ENCODE measurements at places on chromosomes 12 and 14. TPM values are rescaled to one million over a fixed set of nuclear protein-coding genes. Genes with fewer than 3 reads are reported as not detected.
A peak's percentile ranks its signal among the peaks of the same experiment; 100 is the strongest.

BHLHE41 gene
- total RNA-seq, result 7.7 TPM

CLECL1 gene
- total RNA-seq, result not detected

DEPDC4 gene
- total RNA-seq, result not detected

FAR2 gene
- total RNA-seq, result 24.9 TPM

STAB2 gene
- total RNA-seq, result not detected

CLEC2D gene
- 2.4 TPM for total RNA-seq

SYCP3 gene
- total RNA-seq, result not detected

TRAF3 gene
- 14.4 TPM for total RNA-seq

KRT86 gene
- 0.86 TPM for total RNA-seq

ALKBH2 gene
- 27.3 TPM for total RNA-seq

KRT77 gene
- 659 TPM for total RNA-seq

LRIG3 gene
- 119 TPM for total RNA-seq

- DNase-seq, result no peak
Measured at GRCh38 chr12:19794116-19794515, 354.8 kb downstream of the AEBP2 start.

- no peak for DNase-seq
Measured at GRCh38 chr14:33449268-33449667, 501.6 kb downstream of the EGLN3 start.

DNA sequence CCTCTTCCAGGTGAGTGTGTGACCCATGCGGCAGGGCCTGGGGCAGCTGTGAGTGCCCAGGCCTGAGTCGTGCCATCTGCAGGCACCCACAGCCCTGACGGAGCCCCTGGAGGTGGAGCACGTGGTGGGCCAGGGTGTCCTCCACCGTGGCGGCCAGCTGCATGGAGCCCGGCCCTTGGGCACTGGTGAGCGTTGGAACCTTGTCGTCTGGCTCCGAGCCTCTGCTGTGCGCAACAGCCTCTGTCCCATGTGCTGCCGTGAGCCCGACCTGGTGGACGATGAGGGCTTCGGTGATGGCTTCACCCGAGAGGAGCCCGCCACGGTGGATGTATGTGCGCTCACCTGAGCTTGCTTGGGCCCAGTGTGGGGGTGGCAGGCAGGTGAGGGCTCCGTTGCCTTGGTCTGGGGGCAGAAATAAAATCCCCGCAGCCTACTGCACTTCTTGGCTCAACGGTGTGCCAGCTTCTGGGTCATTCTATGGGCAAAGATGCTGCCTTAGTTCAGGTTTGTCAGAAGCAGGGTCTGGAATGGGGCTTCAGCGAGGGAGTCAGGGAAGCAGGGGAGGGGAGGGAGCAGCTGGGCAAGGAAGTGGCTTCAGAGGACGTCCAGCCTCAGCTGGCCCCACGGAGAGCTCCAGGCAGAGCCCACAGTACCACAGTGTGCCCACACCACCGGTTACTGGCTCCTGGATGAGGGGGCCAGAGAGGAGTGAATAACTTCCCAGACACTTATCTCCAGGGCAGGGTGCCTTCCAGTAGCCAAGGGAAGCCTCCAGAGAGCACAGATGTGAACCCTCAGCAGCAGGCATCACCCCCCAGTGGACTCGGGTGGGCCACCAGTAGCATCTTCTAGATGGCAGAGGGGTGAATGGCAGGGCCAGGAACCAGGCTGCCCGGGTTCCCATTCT is 1.2 kb upstream of the ARL6IP4 start:
- peak; percentile 85 for DNase-seq

GRCh38 chr14:56555921-56556570 is 23.6 kb upstream of the TMEM260 start:
- no peak for DNase-seq

DNA sequence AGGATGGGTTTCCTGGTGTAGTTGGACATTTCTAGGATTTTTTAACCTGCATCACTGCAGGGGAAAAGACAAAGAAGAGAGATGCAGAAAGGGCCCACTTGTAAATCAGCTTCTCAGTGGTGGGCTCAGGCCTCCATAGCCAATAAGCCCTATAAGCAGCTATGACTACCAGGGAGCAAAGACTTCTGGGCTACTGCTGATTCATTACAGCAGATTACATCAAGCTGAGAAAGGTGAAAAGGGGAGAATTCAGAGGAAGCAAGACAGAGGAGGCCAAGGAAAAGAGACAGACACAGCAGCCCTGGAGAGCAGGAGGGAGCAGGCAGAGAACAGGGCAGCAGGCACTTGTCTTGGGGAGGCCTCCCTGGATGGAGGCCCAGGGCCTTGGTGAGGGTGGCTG is 95.2 kb downstream of the KCNA5 start:
- no peak for DNase-seq

DNA sequence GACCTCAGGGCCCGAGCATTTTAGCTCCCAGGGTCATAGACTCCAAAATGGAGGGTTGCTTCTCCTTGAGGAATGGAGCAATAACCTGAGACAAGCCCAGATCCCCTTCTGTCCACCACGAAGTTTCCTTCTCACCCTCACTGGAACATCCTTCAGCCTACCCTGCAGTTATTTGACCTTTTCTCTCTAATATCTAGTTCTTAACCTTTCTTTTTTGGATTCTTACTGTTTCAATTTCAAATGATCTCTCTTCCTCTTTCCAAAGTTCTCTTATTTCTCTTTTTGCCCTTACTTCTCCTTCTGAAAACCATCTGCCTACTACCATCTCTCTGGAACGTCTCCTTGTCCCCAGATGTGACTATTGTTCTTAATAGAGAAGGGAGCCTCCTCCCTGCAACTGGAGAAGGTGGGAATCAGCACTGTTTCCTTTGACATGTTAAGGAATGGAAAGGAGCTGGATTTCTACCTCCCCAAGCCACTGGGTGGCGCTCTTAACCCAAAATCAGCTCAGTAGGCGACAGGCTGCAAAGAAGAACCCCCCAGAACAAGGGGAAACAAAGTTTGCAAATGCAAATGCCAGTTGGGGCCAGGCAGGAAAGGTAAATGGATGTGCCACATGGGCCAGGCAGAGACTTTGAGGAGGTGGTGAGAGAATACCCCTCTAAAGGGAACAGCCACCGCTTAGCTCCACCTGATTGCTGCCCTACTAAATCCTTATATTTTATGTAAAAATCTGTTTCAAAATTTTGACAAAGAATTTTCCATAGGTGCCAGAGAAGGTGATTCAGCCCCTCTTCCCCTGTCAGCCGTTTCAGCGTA is 22.4 kb upstream of the PDE1B start:
- DNase-seq, result no peak

GRCh38 chr14:71304690-71305089 is 397.4 kb downstream of the PCNX1 start:
- no peak for DNase-seq

- DNase-seq, result no peak
Measured at GRCh38 chr12:11815397-11815796, 165.9 kb downstream of the ETV6 start.

DNA sequence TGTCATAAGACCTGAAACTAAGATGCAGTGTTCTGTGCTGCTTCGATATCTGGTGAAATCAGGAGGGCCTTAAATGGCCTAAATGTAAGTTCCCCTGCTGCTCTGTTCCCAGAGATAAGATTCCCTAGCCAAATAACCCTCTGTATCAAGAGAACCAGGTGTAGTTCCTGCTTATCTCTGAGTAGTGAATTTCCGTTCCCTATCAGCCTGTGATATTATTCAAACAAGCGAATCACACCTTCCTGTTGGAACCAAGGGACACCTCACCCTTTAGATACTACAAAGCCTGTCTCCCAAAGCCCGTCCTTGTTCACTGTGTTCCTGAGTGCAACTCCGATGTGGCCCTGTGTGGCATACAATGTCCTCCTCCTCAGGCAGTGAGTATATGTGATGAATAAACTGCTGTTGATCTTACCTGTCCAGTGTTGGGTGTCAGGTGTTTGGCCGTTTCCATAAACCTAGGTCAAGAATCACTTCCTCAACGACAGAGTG is 52.2 kb upstream of the COCH start:
- DNase-seq, result no peak

DNA sequence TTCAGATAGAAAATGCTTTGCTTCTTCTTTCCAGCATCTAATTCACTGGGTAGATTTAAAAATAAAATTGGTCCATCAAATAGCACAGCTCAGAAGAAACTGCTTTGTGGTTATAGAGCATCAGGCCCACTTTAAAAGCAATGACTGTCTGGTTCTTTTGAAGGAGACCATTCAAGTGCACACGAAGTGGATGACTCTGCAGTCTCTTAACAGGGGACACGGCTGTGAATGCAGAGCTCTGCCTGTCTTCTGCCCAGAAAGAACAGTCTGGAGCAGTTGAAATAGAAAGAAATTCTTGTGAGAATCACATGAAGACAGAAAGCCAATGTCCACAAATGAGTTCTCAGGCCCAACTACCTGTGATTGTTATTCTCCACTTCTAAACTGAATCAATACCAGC is 138.7 kb upstream of the PLEKHA5 start:
- DNase-seq, result no peak

DNA sequence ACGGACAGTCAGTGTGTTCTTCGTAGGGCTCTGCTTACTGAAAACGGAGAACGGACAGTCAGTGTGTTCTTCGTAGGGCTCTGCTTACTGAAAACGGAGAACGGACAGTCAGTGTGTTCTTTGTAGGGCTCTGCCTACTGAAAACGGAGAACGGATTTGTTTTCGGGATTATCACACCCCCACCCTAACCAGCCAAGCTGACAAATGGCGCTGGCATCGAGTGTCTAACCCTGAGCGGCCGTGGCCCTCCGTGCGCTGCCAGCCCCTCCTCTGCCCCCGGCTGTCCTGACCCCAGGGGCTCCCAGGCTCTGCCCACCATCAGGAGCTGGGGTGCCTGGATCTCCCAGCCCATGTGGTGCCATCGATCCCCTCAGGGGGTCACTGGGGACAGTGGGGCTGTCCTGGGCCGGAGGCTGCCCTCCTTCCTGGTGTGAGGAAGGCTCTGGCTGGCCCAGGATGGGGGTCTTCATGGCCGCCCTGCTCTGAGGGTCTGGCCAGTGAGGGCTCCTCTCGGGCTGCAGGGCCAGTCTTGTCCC is 57.3 kb downstream of the FBRSL1 start:
- DNase-seq, result no peak

GRCh38 chr14:63781686-63782085 is 53.8 kb upstream of the SGPP1 start:
- DNase-seq, result no peak

DNA sequence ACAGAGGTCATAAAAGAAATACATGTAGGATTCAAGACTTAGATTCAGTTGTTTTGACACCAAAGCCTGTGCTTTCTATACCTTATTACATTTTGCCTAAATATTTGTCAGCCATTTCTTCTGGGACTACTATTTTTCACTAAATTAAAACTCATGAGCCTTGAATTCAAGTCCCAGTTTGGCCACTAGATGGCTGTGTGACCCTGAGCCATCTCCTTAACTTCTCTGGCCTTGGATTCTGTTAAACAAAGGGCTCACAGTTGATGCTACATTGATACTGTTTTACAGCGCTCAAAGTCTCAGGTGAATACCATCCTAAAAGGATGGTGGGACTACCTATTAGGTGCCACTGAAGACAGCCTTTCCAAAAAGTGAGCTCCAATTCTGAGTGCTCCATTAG is 39.6 kb upstream of the CCDC198 start:
- DNase-seq, result no peak

- DNase-seq, result no peak
Measured at GRCh38 chr14:73250781-73251500, 13.6 kb downstream of the PAPLN start.

DNA sequence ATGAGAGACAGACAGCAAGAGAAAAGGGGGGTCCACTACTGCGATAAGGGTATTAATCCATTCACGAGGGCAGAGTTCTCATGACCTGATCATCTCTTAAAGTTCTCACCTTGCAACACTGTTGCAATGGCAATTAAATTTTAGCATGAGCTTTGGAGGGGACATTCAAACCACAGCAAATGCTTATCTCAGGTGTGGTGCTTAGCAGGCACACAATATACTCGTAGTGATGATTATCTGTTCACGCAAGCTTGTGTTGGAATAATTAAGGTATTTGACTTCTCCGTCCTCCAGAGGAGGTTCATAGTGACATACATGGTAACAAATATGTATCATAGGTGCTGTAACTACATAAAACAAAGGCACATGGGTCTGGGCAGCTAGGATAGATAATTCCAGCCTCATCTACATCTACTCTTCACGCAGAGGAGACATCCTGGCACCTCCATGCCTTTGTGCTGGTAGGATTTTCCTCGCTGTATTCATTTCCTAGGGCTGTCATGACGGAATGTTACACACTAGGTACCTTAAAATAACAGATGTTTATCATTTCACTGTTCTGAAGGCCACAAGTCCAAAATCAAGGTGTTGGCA is 221.2 kb downstream of the RBM19 start:
- no peak for DNase-seq

- no peak for DNase-seq
Measured at GRCh38 chr12:89945123-89945522, 236.5 kb upstream of the ATP2B1 start.

DNA sequence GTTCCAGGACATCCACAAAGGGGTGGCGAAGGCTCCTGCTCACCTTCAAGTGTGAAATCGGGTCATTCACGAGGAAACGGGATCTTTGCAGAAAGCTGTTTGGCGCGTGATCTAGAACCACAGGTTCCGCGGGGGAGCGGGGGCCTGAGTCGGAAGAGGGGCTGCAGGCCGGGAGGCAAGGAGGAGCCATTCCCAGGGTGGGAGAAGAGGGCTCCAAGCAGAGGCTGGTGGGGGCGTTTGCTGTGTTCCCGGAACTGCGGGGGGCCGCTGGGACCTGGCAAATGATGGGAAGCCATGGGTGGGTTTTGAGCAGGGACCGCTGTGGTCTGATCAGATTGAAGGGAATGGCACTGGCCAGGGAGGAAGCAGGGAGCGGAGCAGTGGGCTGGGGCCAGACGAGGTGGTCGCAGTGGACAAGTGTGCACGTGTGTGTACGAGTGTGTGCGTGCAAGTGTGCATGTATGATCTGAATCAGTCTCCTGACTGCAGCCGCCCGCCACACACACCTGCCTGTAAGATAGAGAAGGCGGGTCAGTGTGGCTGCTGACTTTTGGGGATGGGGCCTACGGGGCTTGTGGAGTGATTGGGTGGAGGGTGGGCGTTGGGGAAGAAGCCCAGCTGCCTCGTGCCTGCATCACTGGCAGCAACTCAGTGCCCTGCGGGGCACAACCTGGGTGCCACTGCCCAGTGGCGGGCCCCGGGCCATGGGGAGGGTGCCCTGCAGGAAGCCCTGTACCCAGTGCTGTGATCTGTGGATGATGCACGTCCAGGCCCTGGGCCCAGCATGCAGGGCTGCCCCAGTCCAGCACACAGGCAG is 141.9 kb downstream of the KIF26A start:
- peak; percentile 67 for DNase-seq

Measured in lower leg skin (tissue), 4 donors.